Jurkat, Clone E6-1 (cell line): ENCODE measurements at places on chromosomes 7 and 10.

GRCh38 chr10:105187243-105187642 lies 546.2 kb downstream of the SORCS3 start:
- DNase-seq = no peak

DNA sequence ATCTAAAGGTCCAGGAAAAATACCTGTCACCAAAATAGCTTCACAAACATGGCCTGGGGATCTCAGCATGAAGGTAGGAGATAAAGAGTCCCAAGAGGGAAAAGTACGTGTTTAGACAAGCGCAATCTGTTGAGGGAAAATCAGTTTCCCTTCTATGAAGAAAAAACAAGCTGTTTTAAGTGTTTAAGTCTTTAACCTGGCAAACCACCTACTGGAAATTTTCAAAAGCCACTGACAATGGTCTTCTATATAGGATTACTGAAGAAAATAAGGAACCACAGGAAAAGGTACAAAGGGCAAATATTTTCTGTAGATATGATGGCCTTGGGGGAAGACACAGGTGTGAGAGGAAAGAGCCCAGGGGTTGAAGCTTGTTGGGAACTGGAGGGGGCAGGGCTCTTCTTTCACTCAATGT lies 21.2 kb downstream of the ALDH18A1 start:
- no peak for DNase-seq

- DNase-seq = no peak
Observed at GRCh38 chr7:40579401-40579800, 444.6 kb downstream of the SUGCT start.

DNA sequence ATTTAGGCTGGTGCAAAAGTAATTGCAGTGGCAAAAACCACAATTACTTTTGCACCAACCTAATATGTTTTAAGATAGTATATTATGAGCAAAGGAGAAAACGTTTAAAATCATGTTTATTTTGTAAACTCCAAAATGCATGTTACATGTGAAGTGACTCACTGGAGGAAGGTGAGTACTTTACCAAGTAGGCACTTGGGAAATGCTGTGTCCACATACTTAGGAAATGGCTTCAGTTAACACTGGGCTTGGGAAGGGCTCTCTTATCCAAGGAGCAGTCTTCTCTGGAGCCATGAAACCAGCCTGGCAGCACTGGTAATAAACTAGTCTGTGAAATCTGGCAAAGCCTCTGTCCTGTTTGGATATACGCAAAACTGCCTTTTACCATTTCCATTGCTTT lies 4.4 kb downstream of the RPS24 start:
- DNase-seq = no peak
